ENCODE measurements at places on chromosomes 1 and 21.

DNA sequence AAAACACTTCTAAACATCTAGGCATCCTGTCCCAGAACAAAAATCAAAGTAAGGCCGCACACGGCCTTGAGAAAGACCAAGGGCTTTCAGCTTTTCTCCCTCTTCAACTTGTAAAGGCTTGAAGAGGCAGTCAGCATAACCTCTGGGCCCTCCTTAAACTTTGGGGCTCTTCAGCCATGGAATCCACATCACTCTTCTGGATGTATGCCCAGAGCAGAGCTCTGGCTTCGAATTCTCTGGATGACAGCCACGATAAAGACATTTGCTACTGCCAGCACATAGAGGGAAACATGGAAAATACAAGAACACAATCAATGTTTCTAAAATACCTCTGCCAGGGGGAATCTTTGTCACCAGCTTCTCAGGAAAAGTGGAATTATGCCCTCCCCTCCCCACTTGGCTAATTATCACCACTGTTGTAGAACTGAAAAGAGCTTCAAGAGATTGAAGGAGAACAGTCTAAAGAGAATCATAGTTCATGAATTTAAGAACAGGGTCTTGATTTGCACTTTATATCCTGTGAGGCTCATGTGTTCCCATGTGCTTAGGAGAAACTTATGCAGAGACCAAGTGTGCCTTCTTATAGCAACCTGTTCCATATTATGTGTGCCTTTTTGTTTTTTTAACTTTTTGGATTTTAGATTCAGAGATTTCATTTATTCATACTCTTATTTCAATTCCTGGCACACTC, 39.0 kb upstream of the DPT start:
- DNase-seq = no peak

DNA sequence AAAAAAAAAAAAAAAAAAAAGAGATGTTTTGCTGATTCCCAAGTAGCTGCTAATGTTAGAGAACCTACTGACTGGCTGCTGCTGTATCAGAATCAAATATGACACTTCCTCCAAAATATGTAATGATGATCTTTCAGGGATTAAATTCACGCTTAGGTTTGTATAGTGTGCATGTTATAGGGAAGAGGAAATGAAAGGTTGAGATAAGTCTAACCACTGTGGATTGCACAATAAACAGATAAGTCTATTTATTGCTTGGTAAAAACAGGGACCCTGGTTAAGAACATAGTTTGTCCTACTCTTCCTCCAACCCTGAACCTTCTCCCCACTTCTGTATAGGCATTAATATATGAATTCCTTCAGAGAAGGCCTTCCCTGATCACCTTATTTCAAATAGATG, 13.2 kb downstream of the RC3H1 start:
- DNase-seq = no peak

- no peak for DNase-seq
These were observed 20.3 kb upstream of the CA6 start for GRCh38 chr1:8925406-8925805.

GRCh38 chr1:30409476-30410152, 313.8 kb downstream of the MATN1 start:
- no peak for DNase-seq

DNA sequence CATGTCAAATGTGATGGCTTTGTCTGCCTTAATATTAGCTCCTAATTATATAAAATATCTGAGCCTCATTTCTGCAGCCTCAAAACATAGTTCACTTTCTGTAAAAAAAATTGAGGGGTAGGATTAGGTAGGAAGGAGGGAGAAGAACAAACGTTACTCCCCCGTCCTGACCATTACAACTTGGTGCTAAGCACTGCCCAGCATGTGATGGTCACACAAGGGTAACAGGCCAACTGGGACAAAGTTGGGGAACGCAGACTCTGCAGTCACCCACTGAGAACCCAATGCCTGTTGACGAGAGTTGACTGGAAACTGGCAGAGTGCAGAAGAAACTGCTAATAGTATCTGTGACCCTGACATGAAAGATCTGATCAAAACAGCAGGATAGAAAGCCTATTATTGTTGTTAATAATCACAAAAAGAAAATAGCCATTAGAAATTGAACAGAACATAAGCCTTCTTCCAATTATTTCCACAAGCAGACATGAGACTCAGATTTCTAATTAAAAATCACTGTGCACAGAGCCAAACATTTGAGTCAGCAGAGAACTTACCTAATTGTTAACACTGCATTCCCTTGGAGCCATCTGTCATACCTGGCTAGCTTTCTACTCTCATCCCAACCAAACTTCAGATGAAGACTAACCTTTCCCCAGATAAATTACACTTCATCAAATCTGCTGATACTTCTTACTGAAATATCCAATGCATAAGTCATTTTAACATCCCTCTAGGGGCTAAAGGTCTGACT, 5.5 kb downstream of the SORT1 start:
- DNase-seq = no peak

DNA sequence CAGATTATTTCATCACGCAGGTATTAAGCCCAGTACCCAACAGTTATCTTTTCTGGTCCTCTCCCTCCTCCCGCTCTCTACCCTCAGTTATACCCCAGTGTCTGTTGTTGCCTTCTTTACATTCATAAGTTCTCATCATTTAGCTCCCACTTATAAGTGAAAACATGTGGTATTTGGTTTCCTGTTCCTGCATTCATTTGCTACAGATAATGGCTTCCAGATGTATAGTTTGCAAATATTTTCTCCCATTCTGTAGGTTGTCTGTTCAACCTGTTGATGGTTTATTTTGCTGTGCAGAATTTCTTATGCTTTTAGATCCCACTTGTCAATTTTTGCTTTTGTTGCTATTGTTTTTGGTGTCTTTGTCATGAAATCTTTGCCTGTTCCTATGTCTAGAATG, 21.1 kb upstream of the KCNH1 start:
- no peak for DNase-seq

DNA sequence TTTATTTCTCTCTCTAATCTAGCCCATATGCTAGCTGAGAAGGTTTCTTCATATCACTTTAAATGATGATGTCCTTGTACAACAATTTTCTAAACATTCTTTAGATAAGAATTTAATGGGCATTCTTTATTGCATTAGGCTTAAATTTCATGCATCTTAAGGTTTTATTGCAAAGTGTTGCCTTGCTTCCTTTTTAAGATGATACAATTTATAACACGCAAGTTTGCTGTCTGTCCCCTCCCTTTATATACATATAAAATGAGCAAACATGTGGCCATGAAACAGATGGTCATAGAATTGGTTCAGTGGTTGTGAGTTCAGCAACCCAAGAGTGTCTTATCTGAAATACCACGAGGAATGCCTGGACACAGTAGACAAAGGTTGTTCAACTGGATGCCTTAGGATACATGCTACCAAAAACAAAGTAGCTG, 12.1 kb downstream of the NBPF3 start:
- DNase-seq = no peak

GRCh38 chr21:30227128-30227527, 11.2 kb upstream of the CLDN8 start:
- no peak for DNase-seq

- DNase-seq = no peak
These were observed 9.9 kb downstream of the ATP1A1 start for GRCh38 chr1:116382857-116383483.

- no peak for DNase-seq
These were observed 512.5 kb upstream of the LRRC7 start for GRCh38 chr1:69055194-69055593.

DNA sequence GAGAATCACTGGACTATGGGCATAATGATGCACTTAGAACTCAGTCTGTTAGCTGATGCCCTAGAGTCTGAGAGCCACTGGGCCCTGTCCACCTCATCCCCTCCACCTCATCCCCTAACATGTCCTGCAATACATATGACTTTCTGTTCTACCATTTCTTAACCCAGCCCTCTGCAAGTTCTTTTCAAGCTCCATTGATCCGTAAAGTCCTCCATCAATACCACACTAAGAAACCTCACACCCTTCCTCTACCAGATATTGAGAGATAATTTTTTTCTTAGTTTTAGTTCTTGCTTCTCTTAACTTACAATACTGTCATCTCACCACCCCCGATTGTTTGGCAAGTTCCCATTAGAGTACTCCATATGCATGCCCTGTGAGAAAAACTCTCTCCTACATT, 22.1 kb downstream of the FCRL4 start:
- DNase-seq = no peak

- DNase-seq = no peak
These were observed 181.0 kb downstream of the DISC1 start for GRCh38 chr1:231807541-231807940.
